ENCODE measurements at places on chromosomes 13 and 19.

- DNase-seq = no peak
Measured at GRCh38 chr13:50161052-50161451, 145.8 kb downstream of the KCNRG start.

- DNase-seq = peak; percentile 92
Measured at GRCh38 chr13:97109841-97110492, 112.2 kb upstream of the MBNL2 start.

DNA sequence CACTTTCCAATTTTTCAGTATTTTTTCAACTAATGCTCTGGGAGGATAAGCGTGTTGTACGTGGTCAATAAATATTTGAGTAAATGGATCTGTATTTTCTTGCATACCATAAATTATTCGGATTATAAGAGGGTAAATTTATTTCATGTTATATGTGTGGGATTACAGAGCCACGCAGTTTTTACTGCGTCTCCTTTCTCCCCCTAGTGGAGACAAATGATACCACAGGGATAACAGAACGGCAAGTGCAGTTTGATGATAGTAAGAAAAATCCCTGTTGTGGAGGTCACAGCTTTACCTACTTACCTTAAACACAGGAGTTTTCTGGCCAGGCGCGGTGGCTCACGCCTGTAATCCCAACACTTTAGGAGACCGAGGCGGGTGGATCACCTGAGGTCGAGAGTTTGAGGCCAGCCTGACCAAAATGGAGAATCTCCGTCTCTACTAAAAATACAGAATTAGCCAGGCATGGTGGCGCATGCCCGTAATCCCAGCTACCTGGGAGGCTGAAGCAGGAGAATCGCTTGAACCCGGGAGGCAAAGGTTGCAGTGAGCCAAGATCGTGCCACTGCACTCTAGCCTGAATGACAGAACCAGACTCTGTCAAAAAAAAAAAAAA, 16.8 kb downstream of the MBD3L2B start:
- no peak for DNase-seq

DNA sequence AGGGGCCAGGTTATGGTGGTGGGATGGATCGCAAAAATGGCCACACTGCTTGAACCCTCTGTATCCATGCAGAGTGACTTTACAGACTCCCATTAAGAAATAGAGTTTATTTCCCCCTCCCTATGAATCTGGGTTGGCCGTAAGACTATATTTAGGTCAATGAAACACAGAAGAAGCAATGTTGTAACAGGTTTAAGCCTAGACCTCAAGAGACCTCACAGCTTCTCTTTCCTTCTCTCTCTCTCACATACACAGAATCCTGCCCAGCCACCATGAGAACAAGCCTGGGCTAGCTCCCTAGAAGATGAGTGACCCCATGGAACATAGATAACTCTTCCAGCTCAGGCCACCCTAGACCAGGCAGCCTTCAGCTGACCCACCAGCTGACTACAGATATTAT, 21.0 kb upstream of the FBL start:
- DNase-seq = no peak

DNA sequence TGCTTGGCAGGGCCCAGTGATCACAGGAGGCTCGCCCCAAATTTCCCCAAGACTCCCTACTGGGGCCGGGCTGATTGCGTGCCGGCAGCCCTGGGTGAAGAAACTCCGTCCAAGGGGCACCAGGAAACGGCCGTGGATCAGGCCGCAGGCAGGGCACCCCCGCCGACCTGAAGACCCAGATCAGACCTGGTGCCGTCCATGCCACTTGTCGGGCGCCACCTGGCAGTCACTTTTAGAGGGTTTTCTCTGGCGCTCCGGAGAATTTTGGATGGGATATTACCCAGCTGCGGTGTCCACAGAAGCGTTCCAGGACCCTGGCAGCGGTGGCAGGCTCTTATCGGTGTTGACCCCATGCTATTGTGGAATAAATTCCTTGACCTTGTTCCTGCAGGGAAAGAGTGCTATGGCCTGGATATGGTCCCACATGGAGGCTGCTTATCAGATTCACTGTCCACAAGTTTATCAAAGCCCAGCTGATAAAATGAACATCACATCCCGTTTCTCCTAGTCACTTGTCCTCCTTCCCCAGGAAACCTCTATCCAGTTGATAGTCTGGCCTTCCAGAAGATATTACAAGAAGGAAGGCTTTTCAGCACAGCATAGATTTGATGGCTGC, 38.2 kb downstream of the IGFL2 start:
- DNase-seq = no peak

- no peak for DNase-seq
Measured at GRCh38 chr13:111269508-111269907, 50.9 kb upstream of the TEX29 start.

GRCh38 chr19:55692681-55693081, 17.7 kb downstream of the EPN1 start:
- DNase-seq = no peak

DNA sequence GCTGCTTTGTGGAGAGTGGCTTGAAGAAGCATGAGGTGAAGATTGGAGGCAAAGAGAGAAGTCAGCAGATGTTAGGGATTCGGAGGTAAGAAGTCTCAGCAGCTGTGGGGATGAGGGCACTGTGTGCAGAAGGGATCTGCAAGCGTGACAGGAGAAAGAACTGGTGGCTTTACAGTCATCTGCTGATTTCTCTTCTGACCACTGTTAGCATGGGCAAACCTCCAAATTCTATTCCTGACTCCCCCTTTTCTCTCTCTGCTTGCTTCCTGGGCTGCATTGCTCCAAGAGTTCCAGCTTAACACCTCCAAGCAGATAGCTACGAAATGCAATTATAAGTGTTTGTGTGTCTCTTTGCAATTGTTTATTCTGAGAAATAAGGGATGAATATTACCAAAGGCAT, 159.6 kb downstream of the GGACT start:
- DNase-seq = no peak

- no peak for DNase-seq
Measured at GRCh38 chr13:53873558-53873957, 844.9 kb downstream of the OLFM4 start.

GRCh38 chr13:21060338-21061028, 903 bp downstream of the LATS2 start:
- DNase-seq = no peak

DNA sequence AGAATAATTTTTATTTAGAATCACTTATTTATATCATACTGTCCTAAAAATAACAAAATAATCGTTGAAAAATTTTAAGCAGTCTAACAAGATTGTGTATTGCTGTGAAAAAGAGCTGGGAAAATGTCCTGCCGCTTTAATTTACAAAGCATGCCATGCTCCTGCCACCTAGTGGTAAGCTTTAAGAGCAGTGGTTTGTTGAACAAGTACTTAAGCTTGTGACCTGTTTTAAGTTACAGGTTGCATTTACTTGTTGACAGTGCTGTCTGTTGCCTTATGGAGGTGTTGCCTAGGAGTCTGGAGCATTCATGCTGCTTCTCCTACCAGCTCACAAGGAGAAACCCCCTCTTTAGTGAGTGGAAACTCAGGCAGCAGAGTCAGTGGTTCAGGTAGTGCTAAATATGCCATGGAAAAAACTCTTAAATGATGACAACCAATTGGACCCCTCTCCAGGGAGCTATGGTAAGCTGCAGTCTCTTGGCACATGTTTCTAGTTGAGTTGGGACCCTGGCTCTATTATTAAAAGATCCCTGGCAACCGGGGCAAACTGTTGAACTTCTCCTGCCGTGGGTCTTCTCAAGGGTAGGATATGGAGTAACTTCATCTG, 68.4 kb downstream of the SPATA13 start:
- peak; percentile 78 for DNase-seq

DNA sequence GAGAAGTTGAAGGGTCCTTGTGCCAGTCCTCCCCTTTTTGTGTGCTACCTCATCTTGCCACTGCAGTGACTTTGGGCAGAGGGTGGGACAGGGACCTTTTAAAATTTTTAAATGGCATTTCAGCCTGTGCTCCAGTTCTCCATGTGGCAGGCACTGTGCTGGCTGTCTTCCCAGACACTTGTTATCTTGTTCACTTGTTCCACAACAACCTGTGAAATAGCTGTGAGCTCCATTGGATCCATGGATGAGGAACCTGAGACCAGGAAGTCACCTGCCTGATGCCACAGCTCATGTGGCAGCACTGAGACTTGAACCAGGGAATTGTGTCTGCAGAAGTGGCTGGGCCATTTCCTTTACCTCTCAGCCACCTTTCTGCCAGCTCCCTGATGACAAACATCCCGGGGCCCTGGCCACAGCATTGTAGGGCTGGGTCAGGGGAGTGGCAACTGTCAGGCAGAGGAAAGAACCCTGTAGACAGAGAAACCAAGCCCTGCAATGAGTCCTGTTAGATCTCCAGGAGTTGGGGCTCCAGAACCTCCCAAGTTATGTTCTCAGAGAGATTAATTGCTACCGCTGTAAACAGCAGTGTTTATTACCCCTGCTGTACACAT, 6.4 kb downstream of the EGLN2 start:
- no peak for DNase-seq

Data from midbrain (tissue), 1 donor.